ENCODE measurements at places on chromosomes 2 and 18.
A peak's percentile ranks its signal among the peaks of the same experiment; 100 is the strongest.

GRCh38 chr2:111127351-111127750 is 6.6 kb downstream of the BCL2L11 start:
- DNase-seq: no peak

- no peak for DNase-seq
Measured at GRCh38 chr2:206389164-206389563, 54.2 kb upstream of the ADAM23 start.

DNA sequence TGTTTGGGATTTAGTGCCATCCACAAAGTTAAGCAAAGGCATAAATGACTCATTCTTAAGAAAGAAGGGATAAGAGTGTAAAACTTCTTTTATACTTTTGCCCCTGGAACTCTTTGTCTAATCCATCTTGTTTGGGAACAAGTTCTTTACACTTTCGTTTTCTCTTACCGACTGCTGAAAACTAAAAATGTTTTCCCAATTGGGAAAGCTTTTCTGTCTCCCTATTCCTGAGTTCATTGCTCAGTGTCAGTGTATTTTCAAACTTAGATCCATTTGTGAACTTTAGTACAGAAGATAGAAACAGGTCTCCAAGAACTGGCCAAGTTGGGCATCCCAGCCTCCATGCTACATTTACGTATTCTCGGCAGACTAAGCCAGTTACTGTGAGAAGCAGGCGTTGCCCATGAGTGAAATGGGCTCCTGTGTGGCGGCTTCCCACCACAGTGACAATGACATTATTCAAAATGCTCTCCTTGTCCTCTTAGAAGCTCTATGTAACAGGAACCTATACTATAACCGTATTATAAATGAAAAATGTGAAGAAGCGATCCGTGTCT is 51.7 kb downstream of the TGOLN2 start:
- no peak for DNase-seq

GRCh38 chr2:64957109-64957903 is 31.9 kb upstream of the SLC1A4 start:
- no peak for DNase-seq

- no peak for DNase-seq
Measured at GRCh38 chr18:11872479-11873136, 21.4 kb downstream of the CHMP1B start.

DNA sequence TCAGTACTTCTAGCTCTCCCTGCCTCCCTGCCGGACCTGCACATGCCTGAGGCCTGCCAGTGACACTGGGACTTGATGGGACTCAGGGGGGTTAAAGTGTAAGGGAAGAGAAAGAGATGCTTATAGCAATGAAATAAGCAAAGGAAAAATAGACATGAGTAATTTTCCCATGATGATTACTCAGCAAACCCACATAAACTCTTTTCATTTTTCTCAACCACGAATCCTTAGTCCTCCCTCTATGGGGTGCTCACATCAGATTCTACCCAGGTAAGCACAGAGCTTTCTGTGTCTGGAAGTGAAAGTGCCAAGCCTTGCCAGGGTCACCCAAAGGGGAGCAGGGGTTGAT is 44.8 kb upstream of the ANKRD62 start:
- no peak for DNase-seq

DNA sequence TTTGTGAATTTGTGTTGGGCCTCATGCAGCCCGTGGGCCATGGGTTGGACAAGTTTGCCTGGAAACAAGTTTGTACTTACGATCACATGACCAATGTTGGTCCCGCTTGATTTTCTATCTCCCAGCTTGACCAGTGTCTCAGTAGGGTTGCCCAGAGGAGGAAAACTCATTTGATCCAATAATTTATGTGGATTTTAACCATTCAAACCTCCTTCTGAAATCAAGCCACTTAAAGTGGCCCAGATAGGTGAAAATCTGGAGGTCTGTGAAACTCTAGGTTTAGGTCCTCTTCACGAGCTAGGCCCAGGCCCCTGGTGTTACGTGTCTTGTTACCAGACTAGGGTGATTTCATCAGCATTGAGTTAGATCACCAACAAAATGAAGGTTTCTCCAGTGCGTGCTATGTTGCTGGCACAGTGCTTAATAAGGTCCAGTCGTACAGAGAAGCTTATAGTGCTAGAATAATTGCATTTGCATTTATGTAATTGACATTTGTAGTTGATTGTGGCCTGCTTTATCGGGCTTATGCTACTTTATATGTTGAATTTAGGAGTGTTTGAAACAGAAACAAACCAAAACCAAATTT is 4.4 kb downstream of the ACTR2 start:
- DNase-seq: no peak

DNA sequence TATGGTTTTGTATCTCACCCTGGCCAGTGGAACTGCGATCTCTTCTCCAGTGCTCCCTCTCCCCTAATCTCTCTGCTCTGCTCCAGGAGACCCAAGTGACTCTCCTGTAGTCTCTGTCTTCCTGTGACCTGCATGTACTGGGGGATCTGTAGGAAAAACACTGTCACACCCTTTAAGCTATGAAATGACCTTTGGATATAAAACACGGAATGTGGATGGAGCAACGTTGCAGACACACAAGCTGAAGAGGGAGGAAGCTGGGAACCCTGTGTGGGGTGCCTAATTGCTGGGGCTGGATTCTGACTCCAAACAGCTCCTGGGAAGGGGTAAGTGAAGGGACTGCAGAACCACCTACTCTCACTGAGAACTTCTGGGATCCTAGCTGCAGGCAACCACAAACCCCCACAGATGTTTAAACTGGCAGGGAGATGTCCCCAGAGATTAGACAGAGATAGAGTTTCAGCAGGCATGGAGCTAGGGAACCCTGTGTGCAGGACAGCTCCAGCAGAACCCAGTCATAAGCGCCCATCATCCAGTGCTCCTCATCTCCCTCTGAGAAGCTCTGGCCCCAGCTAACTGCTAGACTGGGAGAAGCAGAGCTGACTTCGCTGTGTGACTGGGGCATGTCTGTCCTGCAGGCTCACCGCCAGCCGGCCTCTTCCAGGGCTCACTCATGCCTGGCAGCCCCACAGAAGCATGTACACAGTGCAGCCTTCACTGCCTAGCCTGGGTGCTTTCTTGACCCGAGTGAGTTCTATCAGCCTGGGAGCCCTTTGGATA is 482.7 kb upstream of the SETBP1 start:
- no peak for DNase-seq

DNA sequence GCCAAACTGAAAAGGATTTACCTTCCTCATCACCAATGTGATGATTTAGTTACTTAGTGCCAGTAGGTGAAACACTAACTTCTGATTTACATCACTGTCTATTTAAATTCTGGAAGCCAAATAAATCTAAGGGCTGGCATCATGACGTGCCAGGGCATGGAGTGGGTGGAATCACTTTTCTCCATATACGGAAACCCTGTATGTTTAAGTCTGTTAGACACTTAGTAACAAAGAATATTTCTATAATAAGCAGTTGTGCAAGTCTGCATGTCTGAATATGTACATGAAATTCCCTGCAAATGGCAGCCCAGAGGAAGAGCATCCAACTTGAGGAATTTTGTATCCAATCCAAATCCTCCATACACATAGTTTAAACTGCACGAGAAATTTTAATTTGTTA is 243.1 kb upstream of the SMAD7 start:
- no peak for DNase-seq

- no peak for DNase-seq
Measured at GRCh38 chr2:173432049-173432754, 77.5 kb downstream of the CDCA7 start.

- peak; percentile 13 for DNase-seq
Measured at GRCh38 chr2:96325041-96325883, at the start of gene ITPRIPL1. Gene ITPRIPL1 (plus strand): TSS chr2:96325317. CDS start chr2:96325840, 523 bp downstream.

- DNase-seq: no peak
Measured at GRCh38 chr18:57561728-57562423, 24.6 kb downstream of the FECH start.

- peak; percentile 63 for DNase-seq
Measured at GRCh38 chr2:199739413-199740110, 111.4 kb downstream of the FTCDNL1 start.

- no peak for DNase-seq
Measured at GRCh38 chr18:56127322-56128099, 510.9 kb downstream of the TXNL1 start.

- no peak for DNase-seq
Measured at GRCh38 chr2:65580824-65581223, 148.4 kb upstream of the SPRED2 start.

- DNase-seq: no peak
Measured at GRCh38 chr18:22451796-22452195, 34.1 kb upstream of the CTAGE1 start.

- no peak for DNase-seq
Measured at GRCh38 chr2:189260361-189260814, 80.8 kb upstream of the COL5A2 start.

- DNase-seq: no peak
Measured at GRCh38 chr2:80167284-80167808, 137.2 kb downstream of the LRRTM1 start.

GRCh38 chr2:160940699-160941098 is 219.5 kb upstream of the TANK start:
- DNase-seq: no peak

- DNase-seq: no peak
Measured at GRCh38 chr2:190065839-190066238, 3.3 kb upstream of the MSTN start.

DNA sequence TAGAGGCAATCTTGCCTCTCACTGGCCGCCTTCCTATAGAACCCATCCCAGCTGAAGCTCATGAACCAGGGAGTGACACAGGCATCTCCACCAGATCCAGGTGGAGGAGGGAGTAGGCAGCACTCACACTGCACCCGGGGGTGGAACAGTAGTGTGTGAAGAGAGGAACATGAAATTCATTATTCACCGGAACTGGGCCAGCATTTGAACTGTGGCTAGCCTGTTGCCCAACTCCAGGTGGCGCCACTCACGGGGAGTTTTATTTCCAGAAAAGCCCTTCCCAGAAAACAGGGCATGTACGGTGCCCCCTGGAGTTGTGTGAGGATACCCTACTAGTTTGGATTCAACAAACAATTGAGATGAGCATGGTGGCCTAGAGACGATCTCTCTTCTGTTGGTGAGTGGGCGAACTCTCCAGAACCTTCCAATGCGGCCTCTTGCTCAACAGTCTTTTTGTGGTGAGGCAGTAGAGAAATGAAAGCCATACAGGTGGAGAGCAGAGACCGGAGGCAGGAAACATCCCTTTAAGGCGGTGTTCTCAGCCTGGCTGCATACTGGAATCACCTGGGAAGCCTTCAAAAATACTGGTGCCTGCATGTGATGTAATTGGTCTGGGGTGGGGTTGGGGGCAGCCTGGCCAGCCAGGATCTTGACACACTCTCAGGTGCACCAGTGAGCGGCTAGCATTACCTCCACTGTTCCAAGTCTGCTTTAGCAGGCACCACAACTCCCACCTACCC is 73.5 kb upstream of the NEDD4L start:
- no peak for DNase-seq

DNA sequence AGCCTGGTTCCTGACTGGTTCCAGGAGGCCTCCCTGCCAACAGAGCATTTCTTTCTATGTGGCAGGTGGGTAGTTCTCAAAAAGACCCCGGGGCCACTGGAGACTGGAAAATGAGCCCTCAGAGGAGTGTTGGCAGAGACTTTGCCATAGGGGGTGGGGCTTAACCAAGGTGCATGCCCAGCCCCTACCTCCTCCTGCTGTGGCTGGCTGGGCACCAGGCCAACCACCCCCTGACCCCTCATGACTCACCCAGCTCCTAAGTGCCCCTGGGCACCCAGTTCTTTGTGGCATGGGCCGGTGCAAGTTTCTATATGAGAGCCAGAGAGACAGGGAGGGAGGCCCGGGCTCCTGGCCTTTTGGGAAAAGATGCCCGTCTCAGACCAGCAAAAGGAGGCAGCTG is 98.2 kb upstream of the SMAD2 start:
- DNase-seq: no peak

- no peak for DNase-seq
Measured at GRCh38 chr2:203659331-203660049, 46.9 kb upstream of the CD28 start.

DNA sequence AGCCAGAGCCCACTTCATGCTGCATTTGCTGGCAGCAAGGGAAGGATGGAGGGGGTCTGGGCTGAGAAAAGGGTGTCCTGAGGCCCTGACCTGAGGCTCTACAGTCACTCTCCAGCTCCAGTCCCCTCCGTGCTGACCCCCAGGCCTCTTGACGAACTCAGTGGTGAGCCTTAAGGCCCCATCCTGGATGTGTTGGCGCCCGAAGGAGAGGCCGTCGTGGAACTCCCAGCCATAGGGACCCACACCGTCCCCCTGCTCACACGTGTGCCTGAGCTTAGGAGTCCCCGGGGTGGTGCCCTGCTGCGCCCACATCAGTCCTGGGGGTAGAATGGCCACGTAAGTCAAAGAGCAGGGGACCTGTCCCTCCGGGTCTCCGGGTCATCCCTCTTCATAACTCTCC is 776 bp downstream of the MOGS start:
- no peak for DNase-seq

GRCh38 chr18:55064760-55065159 is 105.5 kb upstream of the CCDC68 start:
- no peak for DNase-seq

GRCh38 chr18:10056506-10056905 is 142.7 kb downstream of the VAPA start:
- DNase-seq: no peak

- DNase-seq: no peak
Measured at GRCh38 chr2:112602917-112603316, 18.5 kb downstream of the CHCHD5 start.

DNA sequence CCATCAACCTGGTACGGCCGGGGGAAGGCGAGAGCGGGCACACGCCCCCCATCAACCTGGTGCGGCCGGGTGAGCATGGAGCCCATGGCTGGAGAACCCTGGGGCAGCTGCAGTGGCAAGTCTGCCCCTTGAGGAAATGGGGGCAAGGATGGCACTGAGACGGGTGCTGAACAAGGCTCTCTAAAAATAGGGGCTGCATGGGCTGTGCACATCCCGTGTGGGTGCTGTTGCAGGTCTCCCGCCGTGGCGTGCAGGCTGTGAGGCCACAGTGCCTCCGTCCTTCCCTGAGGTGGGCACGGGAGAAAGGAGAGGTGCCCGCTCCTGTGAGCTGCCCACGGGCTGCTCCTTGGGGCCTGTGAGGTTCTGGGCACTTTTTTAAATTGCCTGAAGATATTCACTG is 99.2 kb downstream of the NFATC1 start:
- no peak for DNase-seq

GRCh38 chr2:64065516-64065915 is 46.3 kb upstream of the VPS54 start:
- DNase-seq: no peak

- no peak for DNase-seq
Measured at GRCh38 chr2:205030695-205031094, 485.4 kb downstream of the PARD3B start.
